ENCODE measurements at places on chromosomes 2 and 18.

- DNase-seq: no peak
Measured at GRCh38 chr2:240287496-240288086, 147.1 kb upstream of the OTOS start.

- no peak for DNase-seq
Measured at GRCh38 chr2:117859532-117859911, 45.0 kb downstream of the DDX18 start.

- DNase-seq: no peak
Measured at GRCh38 chr18:3710712-3711301, 260.8 kb downstream of the TGIF1 start.

- DNase-seq: peak; percentile 24
Measured at GRCh38 chr18:79361766-79362522, 33.8 kb upstream of the NFATC1 start.

GRCh38 chr2:150125188-150125587 lies 362.3 kb downstream of the RND3 start:
- no peak for DNase-seq

GRCh38 chr18:3924455-3924854 lies 474.5 kb downstream of the TGIF1 start:
- no peak for DNase-seq

DNA sequence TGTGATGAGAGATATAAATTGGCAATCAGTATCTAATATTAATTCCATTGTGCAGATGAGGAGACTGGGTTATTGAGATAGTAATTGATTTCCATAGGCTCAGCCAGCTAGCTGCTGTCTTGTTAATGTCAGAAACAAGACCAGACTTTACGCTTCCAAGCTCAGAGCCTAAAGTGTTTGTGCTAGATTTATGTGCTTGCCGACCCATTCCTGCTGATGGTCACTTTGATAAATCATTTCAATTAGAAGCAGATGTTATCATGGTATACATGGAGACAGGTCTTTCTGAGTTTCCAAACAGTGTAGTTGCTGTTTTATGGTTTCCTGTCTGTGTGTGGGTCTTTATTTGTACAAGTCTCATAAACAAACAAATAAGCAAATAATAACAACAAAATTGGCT lies 92.8 kb downstream of the AQP4 start:
- DNase-seq: no peak

GRCh38 chr2:182548031-182548950 lies 121.5 kb upstream of the PDE1A start:
- DNase-seq: peak; percentile 12

- no peak for DNase-seq
Measured at GRCh38 chr18:48514786-48515185, 24.0 kb upstream of the CTIF start.

GRCh38 chr2:230170532-230170931 lies 49.3 kb downstream of the SP110 start:
- no peak for DNase-seq

DNA sequence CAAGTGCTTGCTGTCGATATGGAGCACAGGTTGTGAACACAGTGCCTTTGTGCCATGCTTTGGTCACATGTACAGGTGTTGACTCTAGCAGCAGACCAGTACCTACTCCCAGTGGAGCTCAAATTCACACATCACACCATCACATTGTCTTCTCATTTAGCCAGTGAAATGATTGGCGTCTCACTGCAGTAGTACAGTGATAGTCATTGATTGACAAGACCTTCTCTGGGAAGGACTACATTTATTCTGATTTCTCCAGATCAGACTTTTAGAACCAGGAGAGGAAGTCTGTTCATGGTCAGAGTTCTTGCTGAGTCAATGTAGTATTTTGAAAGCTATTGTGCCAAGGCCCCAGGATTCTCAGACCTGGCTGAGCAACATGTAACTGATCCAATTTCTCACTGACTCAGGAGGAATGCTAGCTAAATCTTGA lies 75.2 kb downstream of the FMNL2 start:
- no peak for DNase-seq

GRCh38 chr18:61732854-61733253 lies 160.0 kb downstream of the RNF152 start:
- no peak for DNase-seq

- no peak for DNase-seq
Measured at GRCh38 chr2:132584976-132585817, 84.8 kb downstream of the LYPD1 start.

GRCh38 chr2:241550616-241551580 lies 7.6 kb upstream of the BOK start:
- no peak for DNase-seq

- no peak for DNase-seq
Measured at GRCh38 chr2:114940785-114941458, 498.5 kb downstream of the DPP10 start.

GRCh38 chr2:240795916-240796510 lies 24.0 kb downstream of the KIF1A start:
- DNase-seq: no peak

GRCh38 chr18:9574473-9575115 lies 39.8 kb downstream of the PPP4R1 start:
- no peak for DNase-seq

DNA sequence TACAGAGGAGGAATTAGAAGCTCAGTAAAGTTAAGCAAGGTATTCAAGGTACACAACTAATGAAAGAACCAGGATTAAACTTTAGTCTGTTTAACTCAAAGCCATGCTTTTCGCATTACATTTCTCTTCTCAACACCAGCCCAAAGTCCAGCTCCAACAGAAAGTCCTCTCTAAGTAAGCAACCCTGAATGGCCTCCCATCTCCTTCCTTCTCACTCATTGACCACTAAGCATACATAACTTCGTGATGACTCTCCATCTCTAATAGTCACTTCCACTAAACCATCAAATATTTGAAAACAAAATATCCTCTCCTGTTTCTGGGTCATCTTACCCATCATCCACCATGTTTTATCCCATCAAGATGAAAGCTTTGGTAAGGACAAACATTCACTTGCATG lies 219.8 kb downstream of the RAD51AP2 start:
- peak; percentile 36 for DNase-seq

- DNase-seq: no peak
Measured at GRCh38 chr2:69159986-69160385, 147.0 kb downstream of the ANTXR1 start.

DNA sequence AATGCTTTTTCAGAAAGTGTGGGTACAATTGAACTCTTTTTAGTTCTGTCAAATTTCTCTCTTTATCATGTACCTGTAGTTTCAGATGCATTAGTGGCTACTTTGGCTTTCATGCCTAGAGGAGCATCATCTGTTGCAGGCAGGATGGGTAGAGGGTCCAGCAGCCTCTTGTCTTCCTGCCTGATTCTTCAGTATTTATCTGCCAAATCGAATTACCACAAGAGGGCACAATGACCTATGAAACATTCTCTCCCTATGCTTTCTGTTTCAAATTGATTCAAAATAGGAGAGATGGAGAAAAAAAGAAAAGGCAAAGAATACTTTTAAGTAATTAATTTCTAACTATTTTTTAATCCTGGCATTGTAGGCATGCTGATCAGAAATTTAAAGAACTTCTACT lies 477.2 kb downstream of the TRIB2 start:
- DNase-seq: peak; percentile 16

- no peak for DNase-seq
Measured at GRCh38 chr2:206004004-206004693, 81.8 kb downstream of the INO80D start.

DNA sequence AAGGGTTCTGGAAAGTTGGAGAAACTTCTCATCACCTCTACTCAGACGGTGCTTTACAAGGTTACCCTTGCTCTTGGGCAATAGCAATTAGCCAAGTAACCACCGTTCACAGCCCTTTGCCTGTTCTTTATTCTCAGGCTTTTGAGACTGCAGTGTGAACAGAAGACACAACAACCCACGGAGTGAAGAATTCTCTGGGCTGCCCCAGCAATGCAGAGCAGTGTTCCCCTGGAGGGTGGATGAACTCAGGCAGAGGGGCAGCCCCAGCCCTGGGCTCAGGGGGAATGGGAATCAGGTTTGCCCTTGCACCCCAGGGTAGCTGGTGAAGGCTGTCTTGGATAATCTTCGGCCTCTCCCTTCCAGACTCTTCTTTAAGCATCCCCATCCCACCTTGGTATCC lies 69.1 kb downstream of the MCFD2 start:
- DNase-seq: peak; percentile 32

- no peak for DNase-seq
Measured at GRCh38 chr2:120439067-120439368, 93.1 kb downstream of the INHBB start.

DNA sequence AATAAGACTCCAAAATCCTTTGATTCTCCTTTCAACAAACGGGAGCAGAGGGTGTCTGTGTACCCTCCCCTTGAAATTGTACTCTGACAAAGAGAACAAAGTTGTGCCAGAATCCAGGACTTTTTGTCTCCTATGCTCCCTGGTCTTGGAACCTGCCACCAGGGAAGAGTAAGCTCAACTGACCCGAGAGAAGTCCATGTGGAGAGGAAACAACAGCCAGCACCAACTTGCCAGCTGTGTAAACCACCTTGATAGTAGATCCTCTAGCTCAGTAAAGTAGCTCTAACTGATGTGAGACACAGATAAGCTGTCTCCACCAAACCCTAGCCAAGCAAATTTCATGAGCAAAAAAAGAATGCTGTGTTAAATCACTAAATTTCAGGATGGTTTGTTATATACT lies 46.9 kb downstream of the LNPK start:
- DNase-seq: no peak

DNA sequence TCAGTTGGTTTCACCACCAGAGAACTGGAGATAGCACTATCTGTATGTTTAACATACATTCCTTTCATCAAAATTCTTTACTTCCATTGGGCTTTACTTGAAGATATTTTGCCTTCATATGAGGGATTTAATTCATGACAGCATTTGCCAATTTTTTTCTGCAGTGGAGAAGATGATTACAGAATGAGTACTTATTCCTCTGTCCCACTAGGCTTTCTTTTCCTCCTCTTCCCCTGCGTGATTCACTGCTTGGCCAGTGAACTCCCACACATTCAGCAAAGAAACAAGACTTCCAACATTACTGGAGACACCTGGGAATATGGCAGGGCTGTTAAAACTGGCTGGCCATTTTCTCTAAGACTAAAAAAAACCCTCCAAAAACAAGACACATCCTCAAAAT lies 425.8 kb upstream of the KCNH7 start:
- DNase-seq: peak; percentile 53

DNA sequence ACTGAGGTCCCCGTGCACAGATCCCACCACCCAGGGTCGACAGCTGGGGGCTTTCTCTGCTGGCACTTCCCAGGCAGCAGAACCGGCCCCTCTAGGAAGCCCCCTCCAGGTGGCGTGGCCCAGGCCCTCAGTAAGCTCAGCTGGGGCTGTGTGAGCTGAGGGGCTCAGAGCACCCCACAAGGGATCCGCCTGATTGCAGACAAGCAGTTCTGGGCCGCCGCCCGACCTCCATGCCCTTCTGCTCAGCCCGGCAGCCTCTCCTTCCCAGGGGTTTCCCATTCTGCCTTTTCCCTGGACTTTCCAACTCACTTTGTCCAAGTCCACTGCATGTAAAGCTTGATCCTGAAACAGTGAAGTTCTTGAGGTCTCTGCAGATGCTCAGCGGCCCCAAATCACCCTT lies 76.4 kb downstream of the NFATC1 start:
- DNase-seq: no peak

- DNase-seq: no peak
Measured at GRCh38 chr18:75314117-75314516, 103.5 kb downstream of the TSHZ1 start.

DNA sequence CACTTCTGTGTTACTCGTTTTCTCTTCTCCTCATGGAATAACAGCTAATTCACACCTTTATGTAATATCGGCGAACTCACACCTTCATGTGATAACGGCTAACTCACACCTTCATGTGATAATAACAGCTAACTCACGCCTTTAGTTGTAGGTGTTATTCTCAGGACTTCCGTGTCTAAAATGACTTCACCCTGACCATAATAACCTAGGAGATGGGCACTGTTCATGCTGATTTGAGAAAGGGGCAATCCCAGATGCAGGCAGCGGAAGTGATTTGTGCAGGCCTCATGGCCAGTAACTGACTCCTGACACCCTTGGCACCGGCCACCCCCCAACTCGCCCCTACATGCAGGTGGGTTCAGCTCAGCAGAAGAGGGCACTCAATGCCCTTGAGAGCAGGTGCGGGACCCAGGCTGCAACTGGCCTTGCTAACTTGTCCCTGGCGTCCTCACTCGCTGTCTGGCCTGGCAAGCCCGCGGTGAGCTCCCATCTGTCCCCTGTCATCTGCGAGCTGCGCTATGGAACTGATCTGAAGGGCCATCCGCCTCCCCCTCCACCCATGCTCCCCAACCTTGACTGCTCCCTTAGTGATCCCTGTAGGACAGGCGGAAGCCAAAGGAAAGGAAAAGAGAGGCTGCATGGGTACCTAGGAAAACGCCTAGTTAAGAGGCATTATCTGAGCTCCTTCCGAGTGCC lies 42.6 kb upstream of the MTCL1 start:
- no peak for DNase-seq

DNA sequence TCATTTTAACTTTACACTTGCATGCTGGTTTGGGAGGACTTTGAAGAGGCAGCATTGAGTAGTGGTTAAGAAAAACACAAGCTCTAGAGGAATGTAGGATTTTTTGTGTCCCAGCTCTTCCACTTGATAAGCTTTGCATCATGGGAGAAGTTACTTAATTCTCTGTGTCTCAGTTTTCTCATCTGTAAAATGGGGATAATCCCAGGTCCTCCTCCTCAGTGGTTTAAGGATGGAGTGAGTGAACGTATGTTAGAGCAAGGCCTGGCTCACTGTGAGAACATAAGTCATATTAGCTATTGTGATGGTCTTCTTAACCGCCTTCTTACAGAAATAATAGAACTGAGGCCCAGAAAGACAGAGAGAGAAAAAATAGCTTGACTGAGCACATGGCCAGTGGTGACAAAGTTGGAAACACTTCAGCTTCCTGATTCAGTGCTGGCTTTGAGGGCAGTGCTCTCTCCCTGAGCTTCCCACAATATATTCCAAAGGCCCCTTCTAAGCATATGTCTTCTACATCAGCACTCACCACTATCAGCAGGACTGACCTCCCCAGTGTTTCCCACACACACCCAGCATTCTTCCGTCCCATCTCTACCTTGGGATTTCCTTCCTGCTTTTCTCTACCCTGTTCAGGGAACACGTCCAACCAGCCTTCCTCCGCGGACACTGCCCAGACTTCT lies 214.9 kb upstream of the TNP1 start:
- DNase-seq: no peak

GRCh38 chr2:177326005-177326404 lies 61.5 kb upstream of the NFE2L2 start:
- DNase-seq: no peak

DNA sequence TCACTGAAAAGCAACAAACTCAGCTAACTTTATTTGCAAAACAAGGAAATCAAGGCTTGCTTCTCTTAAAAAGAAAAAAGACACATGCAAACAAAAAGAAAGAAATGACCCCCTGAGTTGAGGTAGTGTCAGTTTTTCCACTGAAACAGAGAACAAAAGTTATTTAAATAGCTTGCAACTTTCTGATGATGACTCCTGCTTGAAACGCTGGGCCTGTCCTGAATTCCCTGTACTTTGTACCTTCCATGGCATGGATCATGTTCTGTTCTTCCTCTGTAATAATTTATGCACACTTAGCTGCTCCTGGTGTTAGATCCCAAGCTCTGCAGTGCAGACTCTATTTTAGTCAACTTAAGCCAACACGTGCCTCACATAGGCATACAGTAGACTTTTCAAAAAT lies 84.0 kb downstream of the SKA1 start:
- no peak for DNase-seq

GRCh38 chr18:46320928-46321711 lies 216.9 kb downstream of the HAUS1 start:
- peak; percentile 90 for DNase-seq

- DNase-seq: no peak
Measured at GRCh38 chr2:65450810-65451209, 18.4 kb upstream of the SPRED2 start.
